ENCODE measurements at places on chromosomes 16 and 17. TPM values are rescaled to one million over a fixed set of nuclear protein-coding genes. Genes with fewer than 3 reads are reported as not detected.

Gene GINS2
- 21.2 TPM for polyA plus RNA-seq

Gene COA3
- polyA plus RNA-seq = 144 TPM

Gene MYH2
- polyA plus RNA-seq = 0.03 TPM

Gene ZC3H7A
- 108 TPM for polyA plus RNA-seq

Gene OSGIN1
- polyA plus RNA-seq = 0.30 TPM

Gene TP53TG3C
- polyA plus RNA-seq = not detected

- no peak for DNase-seq
These were observed 17.2 kb downstream of the USP7 start for GRCh38 chr16:8946544-8946943.

DNA sequence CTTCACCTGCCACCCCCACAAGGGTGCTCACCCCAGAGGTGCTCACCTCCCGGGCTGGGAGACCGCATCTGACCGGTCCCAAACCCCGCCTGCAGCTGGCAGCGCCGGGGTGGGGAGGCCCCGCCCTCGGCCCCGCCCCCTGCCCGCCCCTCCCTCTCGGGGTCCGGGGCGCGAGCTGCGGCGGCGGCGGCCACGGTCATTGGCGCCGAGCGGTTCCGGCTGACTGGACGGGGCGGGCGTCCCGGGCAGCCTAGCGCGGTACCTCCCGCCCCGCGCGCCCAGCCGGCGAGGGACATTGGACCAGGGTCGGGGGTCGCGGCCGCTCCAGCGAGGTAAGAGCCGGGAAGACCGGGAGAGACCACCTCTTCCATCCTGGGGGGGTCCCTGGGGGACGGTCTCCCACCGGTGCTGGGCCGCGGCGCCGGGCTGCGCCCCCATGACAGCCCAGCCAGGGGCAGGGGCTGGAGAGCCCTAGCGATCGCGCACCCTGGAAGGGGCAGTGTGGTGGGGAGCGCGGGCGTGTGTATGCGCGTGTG is at the start of gene CACNG5:
TSS of gene CACNG5 (plus strand) at position 199 of the 536 bp plus-strand sequence. CDS start 42,216 bp downstream, outside the sequence.
- peak; percentile 58 for DNase-seq

GRCh38 chr17:9899280-9900043 is 5.6 kb downstream of the RCVRN start:
- DNase-seq = no peak

DNA sequence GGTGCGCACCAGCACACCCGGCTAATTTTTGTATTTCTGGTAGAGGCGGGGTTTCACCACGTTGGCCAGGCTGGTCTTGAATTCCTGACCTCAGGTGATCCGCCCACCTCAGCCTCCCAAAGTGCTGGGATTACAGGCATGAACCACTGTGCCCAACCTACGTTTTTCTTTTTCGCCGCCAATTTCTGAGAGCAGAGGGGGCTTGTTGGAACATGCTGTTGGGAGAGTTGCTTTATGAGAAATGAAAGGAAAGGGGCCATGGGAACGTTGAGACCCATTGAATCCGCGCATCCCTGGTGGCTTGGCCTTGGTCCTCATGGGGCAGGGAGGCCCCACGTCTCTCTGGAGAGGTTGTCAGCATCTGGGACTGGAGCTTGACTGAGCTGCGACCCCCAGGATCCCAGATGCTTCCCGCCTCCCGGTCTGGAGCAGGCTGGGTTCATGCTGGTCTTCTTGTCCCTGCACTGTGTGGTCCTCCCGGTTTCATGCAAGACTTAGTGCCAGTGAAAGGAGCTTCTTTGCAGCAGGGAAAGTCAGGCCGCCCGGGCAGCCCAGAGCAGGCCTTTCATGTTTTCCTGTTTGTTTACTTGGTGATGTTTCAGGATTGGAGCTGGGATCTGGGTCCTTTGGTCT is 22.8 kb downstream of the CRISPLD2 start:
- DNase-seq = no peak

GRCh38 chr16:8847145-8847544 is 21.7 kb downstream of the CARHSP1 start:
- DNase-seq = no peak

DNA sequence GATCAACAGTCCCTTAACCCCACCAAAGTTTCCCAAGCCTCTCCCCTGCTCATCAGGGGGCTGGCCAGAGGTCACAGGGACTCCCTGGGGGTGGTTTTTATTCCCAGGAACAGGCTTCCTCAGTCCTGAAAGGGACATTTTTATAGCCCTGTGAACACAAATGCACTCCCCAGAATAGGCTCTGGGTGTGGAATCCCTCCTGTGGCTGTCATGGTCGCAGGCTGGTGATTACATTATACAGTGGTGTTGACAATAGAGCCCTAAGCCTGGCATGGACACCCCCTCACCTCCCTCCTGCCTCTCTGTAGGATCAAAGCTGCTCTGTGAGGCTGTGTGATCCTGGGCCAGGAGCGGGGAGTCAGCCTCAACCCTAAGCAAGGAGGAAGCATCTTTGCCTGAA is 1.4 kb upstream of the CA4 start:
- DNase-seq = no peak

DNA sequence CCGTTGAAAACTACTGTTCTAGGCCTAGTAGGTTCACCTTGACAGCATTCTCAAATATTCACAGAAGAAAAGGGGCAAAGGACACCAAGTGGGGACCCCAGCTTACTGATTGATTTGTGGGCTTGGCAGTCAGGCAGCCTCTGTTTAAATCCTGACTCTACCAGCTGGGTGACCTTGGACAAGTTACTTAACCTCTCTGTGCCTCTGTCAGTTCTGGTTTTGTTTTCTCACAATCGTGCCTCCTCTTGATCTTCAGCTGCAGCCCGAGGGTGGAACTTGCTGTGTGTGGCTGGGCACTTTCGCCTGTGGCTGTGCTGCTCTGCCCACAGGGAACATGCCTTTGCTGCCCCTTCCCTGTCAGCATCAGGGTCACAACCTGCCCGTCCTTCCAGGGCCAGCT is 17.8 kb downstream of the RAP1GAP2 start:
- DNase-seq = no peak

DNA sequence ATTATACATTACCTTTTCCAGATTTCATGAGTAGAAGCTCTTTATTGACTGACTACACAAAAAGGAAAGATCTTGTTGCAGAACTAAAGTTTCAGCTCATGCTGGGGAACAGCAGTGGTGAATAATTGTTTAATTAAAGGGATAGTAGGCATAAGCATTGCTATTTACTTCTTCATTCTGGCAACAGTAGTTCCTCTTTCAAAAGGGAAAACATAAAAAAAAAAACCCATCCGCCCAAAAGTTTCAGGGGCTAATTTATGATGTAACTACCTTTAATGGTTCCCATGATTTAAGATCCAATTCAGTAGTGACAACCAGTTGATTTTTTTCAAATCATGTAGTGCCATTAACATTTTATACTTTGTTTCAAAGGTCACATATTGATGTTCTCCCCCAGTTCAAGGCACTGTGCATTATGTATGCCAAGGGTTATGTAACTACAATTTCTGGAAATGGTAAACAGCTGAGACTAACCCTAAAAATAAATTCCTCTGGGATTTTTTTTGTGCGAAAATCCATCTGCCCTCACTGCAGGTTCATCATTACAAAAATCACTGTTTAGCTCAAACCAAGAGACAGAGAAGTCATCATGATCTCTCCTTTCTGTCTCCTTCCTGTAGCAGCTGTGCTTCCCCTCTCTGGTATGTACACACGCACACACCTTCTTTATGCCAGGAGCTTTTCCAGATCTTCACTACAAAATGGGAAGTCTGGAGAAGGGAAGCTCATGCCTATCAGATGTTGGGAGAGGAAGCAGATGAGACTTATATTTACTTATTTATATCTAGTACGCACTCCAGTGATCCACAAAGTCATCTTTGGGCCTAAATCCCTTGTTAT is 2.2 kb upstream of the PHLPP2 start:
- DNase-seq = no peak

All from left kidney (tissue), 8 donors.